Stimulated activated CD8-positive, alpha-beta memory T cell treated with anti-CD3 and anti-CD28 coated beads, Interleukin-15, amount 100 ng/mL, for 48 hours (primary cell): ENCODE measurements at places on chromosomes 11 and 22.

- no peak for DNase-seq
Measured at GRCh38 chr22:43310798-43311197, 32.4 kb downstream of the SCUBE1 start.

- DNase-seq, result no peak
Measured at GRCh38 chr11:63912678-63913077, 4.3 kb downstream of the RCOR2 start.

GRCh38 chr11:69201764-69202370 is 46.1 kb downstream of the SMIM38 start:
- DNase-seq, result no peak

- no peak for DNase-seq
Measured at GRCh38 chr11:11148104-11148509, 204.9 kb downstream of the CSNK2A3 start.

GRCh38 chr11:2077061-2077802 is 62.0 kb downstream of the IGF2 start:
- DNase-seq, result no peak

DNA sequence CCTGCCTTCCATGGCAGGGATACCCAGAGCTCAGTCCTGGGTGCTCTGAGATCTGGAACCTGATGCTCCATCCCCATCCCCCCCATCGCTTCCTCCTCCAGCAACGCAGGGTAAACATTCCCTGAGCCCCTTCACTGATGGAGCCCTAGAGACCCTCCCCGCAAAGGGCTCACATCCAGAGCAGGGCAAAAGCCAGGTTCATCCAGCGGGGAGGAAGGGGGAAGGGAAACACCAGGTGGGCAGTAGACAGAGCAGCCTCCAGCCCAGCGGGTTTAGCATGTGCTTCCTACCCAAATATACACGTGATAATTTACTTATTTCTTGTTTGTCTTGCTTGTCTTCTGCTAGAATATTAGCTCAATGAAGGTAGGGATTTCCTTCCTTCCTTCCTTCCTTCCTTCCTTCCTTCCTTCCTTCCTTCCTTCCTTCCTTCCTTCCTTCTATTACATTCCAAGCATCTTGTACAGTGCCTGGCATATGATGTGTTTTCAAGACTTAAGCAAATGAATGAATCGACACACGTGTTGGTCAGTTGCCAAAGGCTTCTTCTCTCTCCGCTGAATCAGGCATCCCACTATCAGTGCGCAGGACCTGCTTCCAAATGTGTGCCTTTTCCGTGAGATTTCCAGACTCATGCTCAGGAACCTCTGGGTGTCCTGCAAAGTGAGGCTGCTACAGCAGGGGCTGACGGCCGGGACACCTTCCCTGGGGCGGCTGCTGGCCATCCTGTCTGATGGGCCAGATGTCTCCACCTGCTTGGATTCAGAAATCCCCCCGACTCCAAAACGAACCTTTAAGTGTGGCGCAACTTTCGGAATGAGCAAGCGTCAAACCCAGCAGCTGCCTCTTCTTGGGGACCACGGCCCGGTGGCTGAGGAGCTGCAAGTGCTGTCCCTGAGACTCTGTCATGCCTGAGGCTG is 955.1 kb downstream of the BRD1 start:
- no peak for DNase-seq

DNA sequence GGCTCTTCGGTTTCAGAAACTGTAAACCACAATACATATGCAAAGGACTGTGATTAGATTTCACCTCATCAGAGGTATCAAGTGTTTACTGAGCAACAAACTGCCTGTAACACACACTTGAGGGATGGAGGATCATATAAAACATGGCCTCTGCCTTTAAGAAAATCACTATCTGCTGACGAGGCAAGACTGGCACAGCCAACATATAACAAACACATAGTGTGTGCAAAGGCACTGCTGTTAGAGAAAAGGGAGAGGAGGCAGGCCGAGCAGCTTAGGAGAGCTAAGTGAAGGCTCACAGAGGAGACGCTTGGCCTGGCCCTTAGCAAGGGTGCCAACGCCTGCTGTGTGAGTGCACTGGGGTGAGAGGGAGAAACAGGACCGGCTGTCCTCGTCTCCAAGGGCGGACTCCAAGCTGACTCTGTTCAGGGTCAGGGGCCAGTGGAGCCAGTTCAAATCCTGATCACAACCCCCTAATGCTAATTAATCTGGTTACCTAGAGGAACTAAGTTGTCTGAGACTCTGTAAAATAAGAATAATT is 48.2 kb downstream of the LRFN4 start:
- DNase-seq, result no peak

DNA sequence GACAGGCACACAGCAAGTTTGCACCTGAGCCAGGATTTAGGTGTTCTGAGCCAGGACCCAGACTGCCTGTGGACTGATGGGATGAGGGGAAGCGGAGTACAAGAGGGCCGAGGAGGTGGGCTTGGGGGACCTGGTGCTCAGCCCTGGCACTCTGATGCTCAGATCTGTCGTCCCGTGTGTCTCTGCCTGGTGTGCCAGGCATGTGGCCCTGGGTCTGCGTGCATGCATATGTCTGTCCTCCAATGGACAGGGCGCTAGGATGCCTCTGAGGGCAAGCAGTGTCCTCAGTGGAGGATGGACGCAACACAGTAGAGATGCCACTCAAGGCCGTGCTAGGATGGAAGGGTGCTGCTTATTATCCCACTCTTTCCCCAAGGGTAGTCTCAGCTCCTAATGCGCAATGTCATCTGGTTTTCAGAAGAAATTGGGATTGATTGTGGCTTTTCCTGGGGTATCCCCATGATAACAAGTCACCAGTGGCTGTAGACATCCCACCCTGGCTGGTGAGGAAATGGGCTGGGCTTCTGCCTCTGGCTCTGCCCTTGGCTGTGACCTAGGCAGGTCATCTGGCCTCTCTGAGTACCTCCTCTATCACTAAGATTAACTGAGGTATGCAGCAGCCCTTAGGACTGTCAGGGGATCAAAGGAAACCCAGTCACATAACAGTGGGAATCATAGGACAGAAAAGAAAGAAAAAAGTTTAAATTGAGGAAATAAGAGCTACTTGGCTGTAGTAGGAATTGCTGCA is 35.7 kb upstream of the SUSD2 start:
- DNase-seq, result no peak

GRCh38 chr11:121406291-121406690 is 45.8 kb upstream of the SORL1 start:
- no peak for DNase-seq

GRCh38 chr11:3835751-3836150 is 5.0 kb downstream of the RHOG start:
- DNase-seq, result no peak

DNA sequence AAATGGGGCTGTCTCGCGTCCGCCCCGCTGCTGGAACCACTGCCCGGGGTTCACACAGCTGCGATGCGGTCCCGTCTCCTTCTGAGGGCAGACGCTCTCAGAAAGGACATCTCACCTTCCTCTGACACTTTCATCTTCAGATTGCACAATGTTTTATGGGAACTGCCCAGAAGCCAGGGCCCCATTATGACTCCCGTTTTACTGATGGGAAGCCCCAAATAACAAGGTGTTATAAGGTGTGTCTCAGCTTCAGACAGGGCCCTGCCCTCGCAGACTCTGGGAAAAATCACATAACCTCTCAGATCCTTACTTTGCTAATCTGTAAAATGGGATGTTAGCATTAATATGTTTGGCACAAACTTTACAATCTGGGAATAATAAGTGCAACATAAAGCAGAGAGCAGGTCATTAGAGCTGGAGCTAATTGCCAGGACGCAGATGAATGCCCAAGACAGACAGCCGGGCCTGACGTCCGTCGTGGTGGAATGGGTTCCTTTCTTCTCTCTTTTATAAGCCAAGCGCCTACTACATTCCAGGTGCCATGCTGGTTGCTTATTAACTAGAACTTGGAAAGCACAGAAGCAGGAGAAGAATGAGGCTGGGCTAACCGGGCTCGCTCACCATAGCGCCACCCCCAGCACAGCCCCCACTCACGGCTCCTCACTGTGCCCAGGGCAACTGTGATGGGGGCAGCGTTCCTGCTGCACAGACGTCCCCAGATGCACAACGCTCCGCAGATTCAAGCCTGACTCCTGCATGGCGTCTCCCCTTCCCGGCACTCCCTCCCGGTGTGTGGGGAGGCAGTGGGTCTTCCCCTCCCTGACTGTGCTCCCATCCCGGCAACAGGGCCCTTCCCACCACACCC is 43.8 kb downstream of the TRMU start:
- no peak for DNase-seq

DNA sequence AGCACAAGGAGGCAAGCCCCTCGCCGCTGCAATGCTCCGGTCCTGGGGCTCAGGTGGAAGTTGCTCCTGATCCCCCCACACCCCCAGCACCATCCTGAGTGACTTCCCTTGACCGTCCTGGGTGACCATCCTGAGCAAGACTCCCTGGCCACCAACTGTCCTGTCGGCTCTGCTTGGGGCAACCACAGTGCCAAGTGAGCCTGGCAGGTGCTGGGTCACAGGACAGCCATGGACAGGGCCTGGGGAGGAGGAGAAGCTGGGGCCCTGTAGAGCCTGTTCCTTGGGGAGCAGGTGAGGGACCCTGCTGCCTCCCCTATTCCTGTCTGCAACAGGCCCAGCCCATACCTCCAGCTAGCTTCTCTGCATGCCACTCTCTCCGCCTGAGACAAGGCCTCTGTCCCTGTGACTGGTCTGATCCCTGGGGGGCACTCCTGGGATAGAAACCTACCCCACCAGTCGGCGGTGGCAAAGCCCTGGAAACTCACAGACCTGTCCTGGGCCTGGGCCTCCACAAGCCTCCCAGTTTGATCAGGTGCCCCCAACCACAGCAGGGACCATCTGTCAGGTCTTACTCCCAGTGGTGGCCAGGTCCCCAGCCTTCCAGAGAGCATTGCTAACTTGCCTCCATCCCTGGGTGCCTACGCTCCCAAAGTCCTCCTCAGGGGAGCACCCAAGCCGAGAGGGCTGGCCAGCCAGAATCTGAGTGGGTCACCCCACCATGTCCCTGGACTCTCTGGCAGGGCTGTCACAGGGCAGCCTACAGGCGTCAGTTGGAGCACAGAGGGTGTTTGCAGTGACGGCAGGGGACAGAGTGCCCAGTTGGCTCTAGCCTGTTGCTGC is 68.7 kb upstream of the WNT7B start:
- no peak for DNase-seq

DNA sequence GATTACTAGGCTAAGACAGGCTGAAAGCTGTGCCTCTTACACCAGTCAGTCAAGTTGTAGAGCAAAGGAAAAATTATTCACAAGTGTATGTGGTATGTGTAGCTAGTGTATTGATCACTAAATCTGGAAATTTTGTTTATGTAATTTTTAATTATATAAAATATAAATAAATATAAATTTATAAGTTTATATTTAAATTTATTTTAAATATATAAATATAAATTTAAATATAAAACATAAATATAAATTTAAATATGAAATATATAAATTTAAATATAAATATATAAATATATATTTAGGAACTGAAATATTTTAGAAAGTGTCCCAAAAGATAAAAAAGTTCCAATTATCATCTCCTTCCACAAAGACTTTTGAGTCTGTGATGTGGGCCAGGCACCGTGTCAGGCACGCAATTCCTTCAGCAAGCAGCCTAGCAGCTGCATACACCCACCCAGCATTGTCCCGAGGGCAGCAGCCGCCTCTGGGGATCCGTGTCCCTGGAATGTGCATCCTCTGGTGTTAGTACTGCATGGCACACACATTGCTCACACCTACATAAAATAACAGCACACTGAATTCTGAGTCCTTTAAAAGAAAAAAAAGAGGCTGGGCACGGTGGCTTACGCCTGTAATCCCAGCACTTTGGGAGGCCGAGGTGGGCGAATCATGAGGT is 1098.0 kb downstream of the BRD1 start:
- DNase-seq, result no peak

DNA sequence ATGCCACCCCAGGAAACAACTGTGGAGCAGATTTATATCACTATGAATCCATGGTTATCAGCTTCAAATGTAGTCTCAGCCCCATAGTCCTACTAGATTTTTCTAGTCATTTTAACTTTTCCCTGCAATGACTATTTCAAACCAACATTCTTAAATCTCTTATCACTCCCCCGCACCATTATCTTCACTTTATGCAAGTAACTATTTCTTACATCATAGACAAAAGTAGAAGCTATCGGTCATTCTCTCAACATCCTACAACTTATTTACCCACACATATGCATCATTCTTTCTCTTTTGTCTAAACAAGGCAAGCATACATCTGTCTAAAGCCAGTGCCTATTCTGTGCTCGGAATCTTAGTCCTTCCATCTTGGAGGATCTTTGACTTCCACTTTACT is 4.4 kb downstream of the TIMM10B start:
- DNase-seq, result no peak

DNA sequence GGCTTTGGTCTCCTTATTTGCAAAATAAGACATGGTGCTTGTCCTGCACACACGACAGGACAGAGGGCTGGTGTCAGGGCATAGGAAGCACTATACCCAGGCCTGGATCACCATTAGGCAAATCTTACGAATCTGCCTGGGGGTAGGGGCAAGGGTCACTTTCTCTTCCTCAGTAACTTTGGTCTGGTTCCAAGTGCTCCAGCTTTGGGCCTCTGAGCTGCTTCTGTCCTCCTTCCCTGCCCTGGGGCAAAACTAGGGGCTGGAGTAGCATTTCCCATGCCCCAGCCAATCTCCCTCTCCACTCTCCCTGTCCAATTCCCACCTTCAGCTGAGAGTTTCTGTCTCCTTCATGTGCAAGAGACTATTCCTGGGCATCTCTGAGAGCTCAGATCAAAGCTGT is 123.7 kb upstream of the NECTIN1 start:
- DNase-seq, result no peak

- DNase-seq, result no peak
Measured at GRCh38 chr11:39367534-39367933, 2091.9 kb downstream of the LRRC4C start.

GRCh38 chr11:130062026-130062425 is 7.7 kb upstream of the APLP2 start:
- no peak for DNase-seq

DNA sequence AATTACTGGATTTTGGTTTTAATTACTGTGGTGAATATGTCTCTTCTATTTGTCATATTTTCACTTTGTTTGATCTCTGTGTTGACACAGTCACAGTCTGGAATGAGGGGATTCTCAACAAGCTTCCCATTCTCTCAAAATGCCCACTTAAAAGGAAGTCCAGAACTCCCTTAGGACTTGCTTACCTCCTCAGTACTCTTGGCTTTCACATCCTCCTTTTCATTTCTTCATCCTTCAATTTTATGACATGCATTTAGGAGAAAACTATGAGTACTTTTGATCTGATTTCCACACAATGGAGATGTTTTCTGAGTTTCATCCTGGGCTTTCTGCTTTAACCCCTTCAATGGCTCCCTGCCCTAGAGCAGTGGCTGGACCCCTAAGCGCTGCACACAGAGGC is 49.3 kb upstream of the FLI1 start:
- DNase-seq, result no peak

DNA sequence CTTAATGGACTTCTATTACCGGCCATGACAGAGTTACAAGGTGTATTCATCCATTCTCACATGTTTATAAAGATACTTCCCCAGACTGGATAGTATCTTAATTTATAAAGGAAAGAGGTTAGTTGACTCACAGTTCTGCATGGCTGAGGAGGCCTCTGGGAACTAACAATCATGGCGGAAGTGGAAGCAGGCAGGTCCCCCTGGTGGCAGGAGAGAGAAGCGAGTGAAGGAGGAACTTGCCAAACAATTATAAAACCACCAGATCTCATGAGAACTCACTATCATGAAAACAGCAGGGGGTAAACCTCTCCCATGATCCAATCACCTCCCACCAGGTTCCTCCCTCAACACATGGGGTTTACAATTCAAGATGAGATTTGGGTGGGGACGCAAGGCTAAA is 170.0 kb upstream of the PDGFD start:
- no peak for DNase-seq

GRCh38 chr11:104772806-104773241 is 125.4 kb downstream of the CASP12 start:
- DNase-seq, result no peak

GRCh38 chr11:121246021-121246768 is 46.4 kb upstream of the SC5D start:
- DNase-seq, result no peak
